ENCODE measurements at places on chromosomes 16 and 17. TPM values are rescaled to one million over a fixed set of nuclear protein-coding genes. Genes with fewer than 3 reads are reported as not detected.

Gene RHBDL3
- 0.30 TPM for total RNA-seq

Gene MPHOSPH6
- total RNA-seq, result 62.0 TPM

DNA sequence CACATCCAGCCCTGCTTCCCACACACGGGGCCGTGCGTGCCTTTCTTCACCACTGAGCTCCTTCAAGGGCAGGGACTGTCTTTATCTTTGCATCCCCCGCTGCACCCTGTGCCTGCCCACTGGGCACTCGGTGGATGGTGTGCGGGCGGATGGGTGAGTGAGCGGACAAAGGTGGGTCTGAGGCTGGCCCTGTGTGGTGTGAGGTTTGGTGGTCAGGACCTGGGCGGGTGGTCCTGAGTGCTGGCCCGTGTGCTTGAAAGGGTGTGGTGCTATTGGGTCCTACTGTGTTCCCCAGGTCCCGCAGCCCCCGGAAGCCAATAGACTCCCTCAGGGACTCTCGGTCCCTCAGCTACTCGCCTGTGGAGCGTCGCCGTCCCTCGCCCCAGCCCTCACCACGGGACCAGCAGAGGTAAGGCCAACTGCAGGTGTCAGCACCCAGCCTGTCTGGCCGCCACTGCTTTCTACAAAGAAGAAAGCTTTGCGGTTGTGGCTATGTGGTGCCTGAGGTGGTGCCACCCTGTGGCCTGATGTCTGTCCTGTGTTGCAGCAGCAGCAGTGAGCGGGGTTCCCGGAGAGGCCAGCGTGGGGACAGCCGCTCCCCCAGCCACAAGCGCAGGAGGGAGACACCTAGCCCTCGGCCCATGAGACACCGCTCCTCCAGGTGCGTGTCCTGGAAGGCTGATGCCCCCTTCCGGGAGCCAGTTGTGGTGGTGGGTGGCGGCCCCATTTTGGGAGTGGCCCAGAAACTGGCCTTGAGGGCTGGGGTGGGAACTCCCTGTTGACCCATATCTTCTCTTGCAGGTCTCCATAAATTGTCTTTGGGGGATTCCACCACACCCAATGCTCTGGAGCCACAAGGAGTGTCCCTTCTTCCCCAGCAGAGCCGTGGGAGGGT, 6.8 kb downstream of the ELOB start:
- DNase-seq, result no peak

- DNase-seq, result no peak
These were observed 26.8 kb downstream of the ENDOV start for GRCh38 chr17:80441598-80442322.

DNA sequence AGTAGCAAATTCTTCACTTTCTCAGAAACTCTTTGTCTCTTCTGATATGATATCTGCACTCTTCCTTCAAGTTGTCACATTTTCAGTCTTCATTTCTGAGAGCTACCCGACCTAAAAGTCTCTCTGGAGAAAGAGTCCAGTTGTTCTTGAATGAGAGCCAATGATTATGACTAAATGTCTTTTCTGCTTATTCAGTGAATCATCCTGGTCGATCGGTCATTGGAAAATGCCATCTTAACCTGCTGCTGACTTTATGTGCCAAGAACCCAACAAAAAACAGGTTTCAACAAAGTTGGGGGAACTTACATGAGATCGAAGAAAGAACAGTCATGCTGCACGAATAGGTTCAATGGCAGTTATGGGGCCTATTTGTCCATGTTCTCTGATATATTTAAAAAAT, 15.9 kb downstream of the SOX9 start:
- DNase-seq, result peak; percentile 83

DNA sequence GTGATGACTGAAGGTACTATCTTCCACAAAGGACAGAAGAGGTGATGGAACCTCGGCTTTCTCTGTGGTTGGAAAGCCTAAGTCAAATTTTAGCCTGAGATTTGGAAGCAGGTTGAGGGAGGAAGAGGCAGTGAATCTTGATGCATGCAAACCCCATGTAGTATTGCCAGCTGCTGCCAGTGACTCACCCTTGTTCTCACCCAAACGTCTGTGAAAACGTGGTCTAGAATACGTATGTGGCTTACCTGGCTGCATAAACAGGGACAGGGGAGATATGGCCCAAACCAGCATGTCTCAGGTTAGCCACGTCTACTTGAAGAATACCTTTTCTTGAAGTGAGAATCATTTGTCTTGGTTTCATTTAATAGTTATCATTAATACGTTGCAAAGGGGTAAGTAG, 438.0 kb upstream of the MAF start:
- DNase-seq, result no peak
